ENCODE measurements at places on chromosomes 13 and 19. TPM values are rescaled to one million over a fixed set of nuclear protein-coding genes. Genes with fewer than 3 reads are reported as not detected.

- H3K4me3 ChIP-seq: no peak overlapping the region
- no peaks in the 10 kb centered on the region for H3K36me3 ChIP-seq
- no peak for DNase-seq
- H3K27ac ChIP-seq: peak overlapping the region; percentile 82
- H3K27me3 ChIP-seq: no peaks in the 10 kb centered on the region
Measured at GRCh38 chr13:98961503-98962105, 16.3 kb downstream of the DOCK9 start.

DNA sequence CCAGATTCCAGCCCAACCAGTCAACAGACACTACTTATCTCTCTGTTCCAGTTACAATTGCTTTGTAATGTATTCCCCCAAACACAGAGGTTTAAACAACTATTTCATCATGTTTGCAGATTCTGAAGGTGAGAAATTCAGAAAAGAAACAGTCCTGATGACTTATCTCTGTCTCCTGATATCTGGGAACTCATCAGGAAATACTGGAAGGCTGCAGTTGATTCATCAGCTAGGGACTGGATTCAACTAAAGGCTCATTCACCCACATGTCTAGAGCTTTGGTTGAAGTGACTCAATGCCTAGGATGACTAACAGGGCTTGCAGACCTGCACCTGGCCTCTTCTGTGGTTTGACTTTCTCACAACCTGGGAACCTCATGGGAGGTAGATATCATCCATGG lies 56.6 kb upstream of the GPC6 start:
- no peaks in the 10 kb centered on the region for H3K36me3 ChIP-seq
- H3K27me3 ChIP-seq: no peaks in the 10 kb centered on the region
- no peaks in the 10 kb centered on the region for H3K4me1 ChIP-seq
- no peak for DNase-seq

DNA sequence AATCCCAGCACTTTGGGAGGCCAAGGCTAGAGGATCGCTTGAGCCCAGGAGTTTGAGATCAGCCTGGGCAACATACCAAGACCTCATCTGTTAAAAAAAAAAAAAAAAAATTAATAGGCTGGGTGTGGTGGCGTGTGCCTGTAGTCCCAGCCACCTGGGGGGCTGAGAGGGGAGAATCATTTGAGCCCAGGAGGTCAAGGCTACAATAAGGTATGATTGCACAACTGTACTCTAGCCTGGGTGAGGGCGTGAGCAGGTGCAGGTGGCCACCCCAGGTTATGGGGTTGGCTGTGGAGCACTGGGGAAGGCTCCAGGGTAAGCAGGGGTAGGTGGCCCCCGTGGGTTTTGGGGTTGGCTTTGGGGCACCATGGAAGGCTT lies 33.9 kb downstream of the MCF2L start:
- peaks cover 11% of the 10 kb centered on the region for H3K27me3 ChIP-seq
- no peak overlapping the region for H3K27ac ChIP-seq
- no peak overlapping the region for H3K4me3 ChIP-seq
- no peak for DNase-seq
- H3K36me3 ChIP-seq: peaks cover 6% of the 10 kb centered on the region
- peaks cover 68% of the 10 kb centered on the region for H3K4me1 ChIP-seq

DNA sequence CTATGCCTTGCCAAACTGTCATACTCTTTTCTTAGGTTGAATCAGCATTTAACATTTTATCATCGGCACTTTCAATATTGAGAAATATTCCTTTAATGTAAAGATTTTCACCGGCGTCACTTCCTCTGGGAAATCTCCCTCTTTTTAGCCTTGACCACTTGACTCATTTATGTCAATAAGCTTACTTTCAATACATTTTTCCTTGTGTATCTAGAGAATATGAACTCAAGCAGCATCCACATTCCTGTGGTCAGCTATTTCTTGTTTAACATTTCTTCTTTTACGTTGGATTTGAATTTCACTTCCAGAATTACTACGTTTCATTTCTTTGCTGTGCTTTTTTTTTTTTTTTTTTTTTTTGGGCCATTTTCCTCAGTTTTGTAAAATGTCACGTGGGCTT lies 271.2 kb upstream of the HTR2A start:
- no peaks in the 10 kb centered on the region for H3K36me3 ChIP-seq
- no peaks in the 10 kb centered on the region for H3K27me3 ChIP-seq
- no peak for DNase-seq
- no peak overlapping the region for H3K4me3 ChIP-seq
- no peaks in the 10 kb centered on the region for H3K4me1 ChIP-seq
- H3K27ac ChIP-seq: no peak overlapping the region

GRCh38 chr19:29372091-29372415 lies 153.7 kb upstream of the VSTM2B start:
- H3K27ac ChIP-seq: no peak overlapping the region
- no peak overlapping the region for H3K4me3 ChIP-seq
- no peak for DNase-seq

The TUBB4A gene
- 3.3 TPM for total RNA-seq

The KDM4B gene
- total RNA-seq: 34.1 TPM

The BRCA2 gene
- 0.38 TPM for total RNA-seq

The ZNF536 gene
- total RNA-seq: 4.0 TPM

The ACTMAP gene
- 7.4 TPM for total RNA-seq
